C1 segment of cervical spinal cord (tissue), 14 donors: ENCODE measurements at places on chromosomes 7 and 10.

GRCh38 chr10:92627845-92628480 lies 35.0 kb downstream of the KIF11 start:
- no peak for DNase-seq

DNA sequence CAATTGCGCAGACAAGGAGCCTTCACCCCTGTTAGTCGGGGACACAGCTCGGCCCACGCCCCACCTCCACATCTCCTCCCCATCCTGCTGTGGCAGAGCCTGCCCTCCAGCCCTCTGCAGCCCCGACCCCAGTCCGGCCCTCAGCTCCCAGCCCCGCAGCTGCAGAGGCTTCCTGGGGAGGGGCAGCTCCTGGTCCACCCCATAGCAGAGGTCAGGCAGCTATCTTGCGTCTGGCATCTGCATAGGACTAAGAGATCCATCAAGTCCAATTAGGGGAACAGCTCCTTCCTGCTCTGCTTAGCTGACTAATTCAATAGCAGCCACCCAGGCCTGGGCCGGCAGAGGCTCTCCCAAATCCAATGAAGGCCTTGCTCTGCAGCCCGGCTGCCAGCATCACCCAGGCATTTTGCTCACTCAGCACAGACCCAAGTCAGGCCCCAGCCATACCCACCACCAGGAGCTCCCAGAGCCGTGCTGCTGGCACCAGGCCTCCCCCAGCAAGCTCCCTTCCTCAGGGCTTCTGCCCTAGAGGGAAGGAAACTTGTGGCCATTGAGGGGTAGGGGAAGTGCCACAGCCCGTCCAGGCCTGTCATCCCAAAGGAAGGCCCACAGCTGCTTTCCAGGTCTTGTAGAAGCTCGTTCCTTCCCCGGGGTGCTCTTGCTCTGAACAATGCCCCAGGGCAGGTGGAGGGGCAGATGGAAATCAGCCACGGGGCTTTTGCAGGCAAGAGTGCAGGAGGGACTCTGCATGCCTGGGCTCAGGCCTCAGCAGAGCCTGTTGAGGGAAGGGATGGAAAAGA lies 106.2 kb upstream of the RET start:
- DNase-seq, result no peak

DNA sequence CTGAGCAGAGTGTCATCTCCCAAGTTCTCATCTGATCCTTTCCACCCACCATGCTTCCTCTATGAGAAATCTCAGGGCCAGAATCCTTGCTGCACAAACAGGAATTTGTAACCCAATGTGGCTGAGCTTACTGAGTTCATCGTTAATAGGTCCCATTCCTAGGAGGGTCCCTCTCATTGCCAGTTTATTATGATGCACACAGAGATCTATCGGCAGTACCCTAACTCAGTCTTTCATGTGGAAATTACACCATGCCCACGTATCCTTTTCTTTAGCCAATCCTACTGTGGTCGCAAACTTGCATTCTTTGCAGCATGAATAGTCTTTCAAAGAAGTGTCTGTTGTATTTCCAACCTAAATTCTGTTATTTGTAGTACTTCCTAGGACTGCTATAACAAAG lies 12.1 kb downstream of the TMEM236 start:
- DNase-seq, result no peak

- no peak for DNase-seq
Measured at GRCh38 chr10:78650122-78650521, 418.6 kb upstream of the ZMIZ1 start.

- no peak for DNase-seq
Measured at GRCh38 chr7:10120936-10121335, 852.7 kb upstream of the PHF14 start.

DNA sequence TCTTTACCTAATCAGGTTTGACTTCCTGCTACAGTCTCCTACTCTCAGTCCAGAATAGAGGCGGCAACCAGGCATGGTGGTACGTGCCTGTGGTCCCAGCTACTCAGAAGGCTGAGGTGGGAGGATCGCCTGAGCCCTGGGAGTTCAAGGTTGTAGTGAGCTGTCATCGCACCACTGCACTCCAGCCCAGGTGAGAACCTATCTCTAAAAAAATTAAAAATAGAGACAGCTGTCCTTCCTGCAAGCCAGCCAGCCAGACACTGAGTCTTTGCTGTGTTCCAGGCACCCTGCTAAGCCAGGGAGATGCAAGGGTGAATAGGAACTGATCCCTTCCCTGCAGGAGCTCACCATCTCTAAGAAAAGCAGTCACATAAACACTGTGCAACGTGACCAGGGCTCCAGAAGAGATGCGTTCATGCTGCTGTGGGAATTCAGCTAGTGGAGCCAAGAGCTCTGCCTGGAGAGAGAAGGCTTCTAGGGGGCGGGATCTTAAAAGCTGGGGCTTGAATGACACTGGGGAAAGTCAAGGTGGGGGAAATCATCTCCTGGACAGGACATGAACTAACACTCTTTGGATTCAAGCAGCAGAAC lies 22.1 kb upstream of the SLIT1 start:
- no peak for DNase-seq

- DNase-seq, result no peak
Measured at GRCh38 chr7:143222782-143223181, 945 bp downstream of the TAS2R40 start.

GRCh38 chr10:14918964-14919363 lies 34.9 kb downstream of the DCLRE1C start:
- DNase-seq, result no peak

- DNase-seq, result no peak
Measured at GRCh38 chr7:99837649-99838361, 10.0 kb downstream of the CYP3A43 start.

DNA sequence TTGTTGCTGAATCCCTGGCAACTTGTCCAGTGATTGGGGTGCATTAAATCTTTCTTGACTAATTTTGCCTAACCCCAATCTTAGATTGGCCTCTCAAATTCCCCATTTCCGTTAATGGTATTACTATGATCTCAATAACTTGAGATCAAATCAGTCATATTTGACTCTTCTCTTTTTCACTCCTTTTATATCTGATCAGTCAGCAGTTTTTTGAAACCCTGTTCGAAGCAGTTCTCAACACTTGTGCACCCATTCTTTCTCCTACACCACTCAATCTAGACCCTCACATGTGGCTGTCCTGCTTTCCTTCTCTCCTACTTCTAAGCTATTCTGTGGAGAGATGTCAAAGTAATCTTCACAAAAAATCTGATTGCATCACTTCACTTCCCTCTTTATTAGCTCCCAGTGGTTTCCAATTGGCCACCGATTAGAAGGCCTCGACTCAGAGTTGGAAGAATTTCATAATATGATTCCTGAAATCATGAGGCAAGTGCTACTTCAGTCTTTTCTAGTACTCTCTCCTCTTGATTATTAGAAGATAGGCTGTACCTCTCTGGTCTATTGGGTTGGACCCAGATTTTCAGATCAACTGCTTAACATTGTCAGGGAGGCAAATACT lies 128.9 kb downstream of the ZNF365 start:
- DNase-seq, result no peak

DNA sequence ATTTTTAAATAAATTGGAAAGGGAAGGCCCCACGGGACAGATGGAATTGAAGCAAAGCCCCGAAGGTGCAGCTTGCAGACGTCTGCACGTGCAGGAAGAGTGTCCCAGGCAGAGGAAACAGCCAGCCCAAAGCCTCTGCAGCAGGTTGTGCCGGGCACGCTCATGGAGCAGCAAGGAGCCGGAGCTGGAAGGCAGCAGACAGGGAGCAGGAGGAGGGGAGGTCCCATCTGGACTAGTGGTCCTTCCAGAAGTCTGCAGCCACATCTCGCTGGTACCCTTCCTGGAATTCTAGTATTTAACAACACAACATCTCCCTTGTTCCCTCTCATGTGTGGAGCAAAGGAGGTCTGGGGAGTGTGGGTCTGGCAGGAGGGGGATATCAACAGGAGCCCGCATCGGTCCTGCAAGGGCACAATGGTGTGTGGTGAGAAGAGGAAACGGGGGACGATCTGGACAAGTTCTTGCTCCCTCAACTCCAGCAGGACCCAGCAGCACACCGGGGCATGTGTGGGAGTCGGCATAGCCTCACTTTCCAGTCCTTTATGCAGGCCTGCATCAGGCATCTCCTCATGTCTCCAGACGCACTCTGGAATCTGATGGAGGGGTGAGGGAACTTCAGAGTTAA lies 169.3 kb downstream of the GRID1 start:
- DNase-seq, result no peak

- DNase-seq, result no peak
Measured at GRCh38 chr7:3175285-3175902, 125.7 kb upstream of the SDK1 start.

- DNase-seq, result no peak
Measured at GRCh38 chr7:51029701-51030191, 247.1 kb upstream of the GRB10 start.

DNA sequence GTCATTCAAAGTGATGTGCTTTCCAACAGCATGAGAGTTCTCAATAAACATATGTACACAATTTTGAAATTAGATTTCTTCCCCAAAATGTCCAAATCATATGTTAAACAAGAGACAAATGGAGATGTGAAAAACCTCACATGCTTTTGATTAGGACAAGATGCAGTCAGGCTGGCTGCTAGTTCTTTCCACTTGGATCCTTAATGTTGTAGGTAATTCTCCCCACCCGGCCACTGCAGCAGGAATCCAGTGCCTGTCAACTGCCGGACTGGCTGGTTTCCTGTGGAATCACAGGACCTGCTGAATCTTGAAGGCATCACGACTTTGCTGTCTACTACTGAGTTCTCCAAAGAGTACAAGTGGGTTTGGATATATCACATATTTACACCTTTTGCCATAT lies 138.6 kb upstream of the AKR1E2 start:
- DNase-seq, result no peak

- DNase-seq, result no peak
Measured at GRCh38 chr7:131602994-131603372, 46.6 kb upstream of the PODXL start.

DNA sequence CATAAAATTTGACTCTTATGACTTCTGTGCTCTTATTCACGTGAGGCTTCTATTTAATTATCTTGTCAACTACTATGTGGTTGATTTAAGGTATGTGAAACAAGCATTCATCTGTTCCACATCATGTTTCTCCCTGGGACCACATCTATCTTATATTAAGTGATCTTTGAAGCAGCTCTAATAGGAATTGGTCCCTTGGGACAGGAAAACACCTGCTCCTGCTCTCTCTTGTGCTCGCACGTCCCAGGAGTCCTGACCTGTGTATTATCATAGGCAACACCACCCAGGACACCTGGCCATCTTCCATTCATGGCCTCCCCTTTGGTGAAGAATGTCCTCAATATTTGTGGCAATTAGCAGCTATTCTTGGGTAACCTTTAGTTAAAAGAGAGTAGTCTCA lies 269.2 kb downstream of the NRG3 start:
- no peak for DNase-seq
